HS-27A (cell line): ENCODE measurements at places on chromosomes 13 and 19.

DNA sequence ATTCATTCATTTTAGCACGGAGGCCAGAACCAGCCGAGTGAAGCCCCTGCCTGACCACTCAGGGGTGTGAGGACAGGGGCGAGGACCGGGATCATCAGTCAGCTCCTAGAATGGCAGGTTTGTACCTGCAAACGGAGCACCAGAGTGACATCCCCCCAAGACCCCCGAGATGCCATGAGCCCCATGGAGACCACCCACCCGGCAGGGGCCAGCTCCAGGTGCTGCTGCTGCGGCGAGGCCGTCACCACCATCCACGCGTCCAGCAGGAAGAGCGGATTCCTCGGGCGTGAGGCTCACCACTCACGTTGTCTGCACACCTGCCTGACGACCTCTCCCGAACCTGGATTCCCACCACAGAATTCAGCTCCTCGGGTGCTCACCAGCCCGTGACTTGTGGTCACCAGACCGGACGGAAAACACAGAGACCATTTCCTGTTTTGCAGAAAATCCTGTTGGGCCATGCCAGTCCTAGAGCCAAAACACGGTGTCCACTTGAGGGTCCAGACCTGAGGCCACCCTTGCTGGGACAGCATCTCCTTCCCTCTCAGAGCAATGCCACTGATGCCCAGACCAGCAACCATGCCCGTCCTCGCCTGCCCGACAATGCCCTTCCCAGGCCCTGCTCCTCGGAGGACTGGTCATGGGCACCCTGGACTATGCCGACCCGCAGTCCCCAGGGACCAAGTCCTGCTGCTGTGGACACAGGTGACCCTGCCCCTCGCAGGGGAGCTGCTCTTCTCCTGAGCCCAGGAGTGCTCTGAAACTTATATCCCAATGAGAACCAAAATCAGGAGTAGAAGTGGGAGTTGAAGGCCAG lies 74.2 kb downstream of the RASA3 start:
- DNase-seq = no peak

DNA sequence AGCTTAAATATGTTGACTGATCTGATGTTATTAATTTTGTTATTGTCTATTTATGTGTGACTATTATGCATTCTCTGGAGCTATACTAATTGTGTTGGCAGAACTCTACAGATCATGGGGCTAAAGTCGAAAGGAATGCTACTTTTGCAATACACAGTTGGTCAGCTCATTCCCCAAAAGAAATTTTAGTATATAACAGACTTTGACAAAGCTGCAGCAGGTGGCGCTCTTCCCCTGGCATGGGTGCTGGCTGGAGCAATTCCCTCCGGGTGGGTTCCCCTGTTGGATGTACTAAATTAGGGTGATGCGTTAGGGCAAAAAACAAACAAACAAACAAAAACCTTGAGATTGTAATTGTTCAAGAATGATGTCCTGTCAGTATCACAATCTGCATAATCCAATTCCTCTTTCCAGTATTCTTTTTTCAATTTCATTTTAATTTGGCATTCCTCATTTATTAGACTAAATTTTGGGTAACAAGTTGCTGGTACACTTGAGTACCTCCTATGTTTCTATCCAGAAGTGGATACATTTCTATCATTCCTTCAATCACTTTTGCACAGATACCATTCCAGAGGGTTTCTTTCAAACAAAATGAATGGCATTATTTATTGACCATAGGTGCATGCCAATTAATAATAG lies 322.8 kb upstream of the EDNRB start:
- no peak for DNase-seq

- DNase-seq = no peak
Measured at GRCh38 chr19:46533078-46533620, 37.5 kb upstream of the PNMA8B start.

GRCh38 chr19:45876411-45877197 lies 9.3 kb downstream of the IRF2BP1 start:
- no peak for DNase-seq

DNA sequence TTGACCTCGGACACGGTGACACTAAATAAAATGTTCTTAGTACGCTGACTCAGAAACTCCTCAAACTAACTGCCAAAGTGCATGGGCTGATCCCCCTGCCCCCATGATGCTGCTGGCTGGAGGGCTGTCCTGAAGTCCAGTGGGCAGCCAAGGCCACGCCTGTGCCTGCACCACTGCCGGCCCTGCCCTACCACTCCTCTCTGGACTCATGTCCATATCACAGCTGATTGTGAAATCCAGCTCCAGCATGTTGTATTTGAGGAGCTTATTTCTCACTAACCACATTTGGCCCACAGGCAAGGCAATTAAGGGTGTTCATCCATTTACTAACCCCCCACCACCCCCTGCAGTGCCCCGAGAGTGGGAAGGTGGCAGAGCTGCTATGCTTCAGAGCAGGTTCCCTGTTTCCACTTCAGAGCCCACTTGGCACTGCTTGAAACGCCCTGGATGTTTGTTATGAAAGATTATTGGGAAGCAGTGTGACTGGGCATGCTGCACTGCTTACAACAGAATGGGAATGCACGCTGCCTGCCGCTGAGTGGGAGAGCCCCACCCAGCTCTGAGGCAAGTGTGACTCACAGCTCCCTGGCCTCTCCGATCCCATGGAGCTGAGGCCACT lies 114.0 kb downstream of the UQCRFS1 start:
- peak; percentile 58 for DNase-seq

DNA sequence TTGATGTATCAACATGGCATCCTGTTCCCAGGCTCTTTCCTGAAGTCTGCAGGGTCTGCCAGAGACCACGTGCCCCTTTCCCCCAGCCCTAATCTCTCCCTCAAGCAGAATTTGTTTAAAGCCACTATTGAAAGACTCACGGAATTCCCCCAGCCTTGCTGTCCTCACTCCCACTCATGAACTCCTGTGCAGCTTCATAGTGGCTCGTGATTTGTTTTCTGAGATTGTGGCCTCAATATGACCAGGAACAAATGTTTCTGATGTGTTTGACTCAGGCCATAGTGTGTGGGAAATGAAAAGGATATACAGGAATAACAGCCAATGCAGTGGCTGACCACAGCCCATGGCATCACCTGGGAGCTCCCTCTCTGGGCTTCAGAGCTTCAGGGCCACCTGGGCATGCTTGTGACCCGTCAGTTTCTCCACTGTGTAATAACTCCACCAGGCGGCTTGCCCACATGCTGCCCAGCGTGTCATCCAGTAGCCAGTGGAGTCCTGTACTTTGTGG lies 8.1 kb upstream of the SERPINE3 start:
- DNase-seq = no peak

DNA sequence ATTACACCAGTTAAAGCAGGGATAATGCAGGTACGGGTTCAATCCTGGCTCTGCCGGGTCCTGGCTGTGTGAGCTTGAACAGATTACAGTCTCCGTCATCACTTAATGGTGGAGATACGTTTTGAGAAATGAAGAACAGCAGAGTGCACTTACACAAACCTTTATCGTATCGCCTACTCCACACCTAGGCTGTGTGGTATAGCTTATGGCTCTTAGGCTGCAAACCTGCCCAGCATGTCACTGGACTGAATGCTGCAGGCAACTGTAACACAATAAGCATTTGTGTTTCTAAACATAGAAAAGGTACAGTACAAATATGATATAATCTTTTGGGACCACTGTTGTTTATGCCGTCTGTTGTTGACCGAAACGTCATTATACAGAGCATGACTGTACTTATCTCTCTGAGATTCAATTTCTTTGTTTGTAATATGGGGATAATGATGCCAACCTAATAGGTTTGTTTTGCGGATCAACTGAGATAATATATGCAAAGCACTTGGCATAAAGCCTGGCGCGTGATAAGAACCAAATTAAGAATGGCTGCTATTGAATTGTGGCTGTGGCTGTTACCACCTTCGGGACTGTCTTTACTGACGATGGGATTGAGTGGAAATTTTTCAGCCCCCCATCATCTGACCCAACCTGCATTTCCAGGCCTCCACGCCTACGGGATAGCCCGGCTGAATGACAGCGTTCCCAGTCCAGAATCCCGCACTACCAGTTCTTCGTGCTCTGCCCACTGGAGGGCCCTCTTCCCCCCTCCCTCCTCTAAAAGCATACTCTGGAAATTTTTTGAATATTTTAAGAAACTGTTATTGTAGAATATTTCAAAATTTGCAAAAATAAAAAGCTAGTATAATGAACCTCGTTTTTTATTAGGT lies 11.2 kb downstream of the KRTDAP start:
- DNase-seq = no peak
